Tongue (tissue), 3 donors: ENCODE measurements at places on chromosomes 16 and 17. TPM values are rescaled to one million over a fixed set of nuclear protein-coding genes. Genes with fewer than 3 reads are reported as not detected.

DNA sequence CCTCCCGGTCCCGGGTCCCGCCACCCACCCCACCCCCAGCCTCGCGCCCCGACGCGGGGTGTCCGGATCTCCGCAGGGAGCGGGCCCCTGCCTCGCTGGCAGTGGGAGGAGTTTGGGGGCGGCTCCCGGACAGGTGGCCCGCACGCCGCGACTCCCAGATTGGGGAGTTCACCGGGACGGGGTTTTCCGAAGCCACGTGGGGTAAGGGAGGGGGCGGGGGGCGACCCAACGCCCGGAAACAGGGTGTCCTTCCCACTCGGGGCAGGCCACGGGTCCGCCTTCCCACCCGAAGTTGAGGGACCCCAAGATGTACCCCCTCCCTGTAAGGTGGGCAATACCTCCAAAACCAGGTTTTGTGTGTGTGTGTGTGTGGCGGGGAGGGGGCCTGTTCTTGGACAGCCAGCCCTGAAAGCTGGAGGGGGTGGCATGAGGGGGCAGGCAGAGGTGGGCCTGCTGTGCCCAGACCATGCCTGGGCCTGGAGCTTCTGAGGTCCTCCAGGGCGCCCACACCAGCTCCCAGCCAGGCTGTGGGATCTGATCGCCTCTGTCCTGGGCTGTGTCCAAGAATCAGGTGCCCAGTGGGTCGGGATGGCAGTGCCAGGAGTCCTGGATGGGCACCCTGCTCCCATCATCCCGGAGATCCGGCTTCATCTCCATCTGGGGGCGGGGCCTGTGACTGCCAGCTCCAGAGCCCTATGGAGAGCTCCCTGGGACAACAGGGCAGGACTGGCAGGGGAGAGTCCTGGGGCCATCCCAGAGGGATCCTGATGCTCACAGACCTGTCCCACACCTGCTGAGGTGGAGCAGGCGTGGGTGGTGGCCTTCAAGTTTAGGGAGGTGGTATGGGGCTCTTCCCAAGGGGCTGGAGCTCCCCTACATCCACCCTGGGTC is 767 bp downstream of the SYNGR2 start:
- DNase-seq: peak; percentile 62

DNA sequence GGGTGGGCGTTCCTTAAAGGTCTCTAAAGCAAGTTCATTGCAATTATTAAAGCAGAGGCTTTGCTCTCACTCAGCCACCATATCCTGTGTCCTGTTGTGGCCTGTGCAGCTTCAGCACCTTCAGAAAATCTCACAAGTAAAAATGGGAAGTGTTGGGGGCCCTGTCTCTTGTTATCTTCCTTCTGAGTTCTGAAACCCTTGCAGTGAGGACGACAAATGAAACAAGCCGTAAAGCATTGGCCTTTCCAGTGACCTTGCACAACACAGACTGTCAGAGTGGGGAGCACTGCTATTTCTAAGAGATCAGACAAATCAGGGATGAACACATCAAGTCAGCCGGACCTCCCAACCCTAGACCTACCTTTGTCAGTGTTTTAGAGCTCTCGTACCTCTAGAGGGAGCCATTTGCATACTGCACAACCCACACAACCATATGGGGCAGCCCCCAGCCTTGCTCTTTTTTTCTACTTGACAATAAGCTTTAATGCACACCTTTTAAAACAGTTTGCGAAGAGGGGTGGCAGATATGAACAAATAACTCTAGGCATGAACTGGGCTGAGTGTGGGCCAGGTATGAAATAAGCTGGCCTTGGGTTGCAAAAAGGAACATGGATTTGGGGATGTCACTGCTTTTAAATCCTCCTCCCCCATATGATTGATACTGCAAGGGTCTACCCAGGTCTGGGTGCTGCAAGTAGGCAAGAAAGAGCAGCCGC is 89.8 kb downstream of the KATNIP start:
- peak; percentile 81 for DNase-seq

DNA sequence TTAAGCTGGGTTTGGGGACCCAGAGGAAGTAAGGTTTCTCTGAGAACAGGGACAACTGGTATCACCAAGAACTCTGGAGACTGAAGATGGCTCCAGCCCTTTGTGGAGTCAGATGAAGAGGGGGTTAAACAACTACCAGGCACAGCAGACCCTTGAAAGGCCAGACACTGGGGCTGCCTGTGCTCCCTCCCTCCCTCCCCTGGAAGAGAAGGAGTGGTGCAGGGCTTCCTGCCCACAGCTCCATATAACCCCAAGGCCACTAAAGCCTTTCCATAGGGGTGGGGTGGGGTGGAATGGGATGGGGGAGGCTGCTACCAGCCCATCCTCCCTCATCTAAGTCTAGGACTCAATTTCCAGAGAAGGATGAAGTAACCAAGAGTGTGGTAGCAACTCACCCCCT is 66.7 kb downstream of the CCDC182 start:
- DNase-seq: no peak

DNA sequence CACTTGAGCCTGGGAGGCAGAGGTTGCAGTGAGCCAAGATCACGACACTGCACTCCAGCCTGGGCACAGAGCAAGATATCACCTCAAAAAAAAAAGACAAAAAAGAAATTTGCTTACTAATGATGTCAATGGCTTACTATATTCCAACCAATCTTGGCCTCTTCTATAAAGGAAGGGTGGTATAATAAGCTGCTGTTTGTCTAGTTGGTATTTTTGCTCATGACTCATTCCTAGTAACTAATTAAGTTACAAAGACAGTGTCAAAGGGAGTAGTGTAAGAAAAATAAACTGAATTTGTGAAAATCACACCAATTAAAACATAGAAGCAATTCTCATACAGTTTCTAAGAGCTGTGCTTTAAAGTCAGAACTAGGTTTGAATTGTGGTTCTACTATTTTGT is 82.5 kb downstream of the NLK start:
- no peak for DNase-seq

GRCh38 chr17:14621826-14622614 is 321.1 kb downstream of the HS3ST3B1 start:
- no peak for DNase-seq

DNA sequence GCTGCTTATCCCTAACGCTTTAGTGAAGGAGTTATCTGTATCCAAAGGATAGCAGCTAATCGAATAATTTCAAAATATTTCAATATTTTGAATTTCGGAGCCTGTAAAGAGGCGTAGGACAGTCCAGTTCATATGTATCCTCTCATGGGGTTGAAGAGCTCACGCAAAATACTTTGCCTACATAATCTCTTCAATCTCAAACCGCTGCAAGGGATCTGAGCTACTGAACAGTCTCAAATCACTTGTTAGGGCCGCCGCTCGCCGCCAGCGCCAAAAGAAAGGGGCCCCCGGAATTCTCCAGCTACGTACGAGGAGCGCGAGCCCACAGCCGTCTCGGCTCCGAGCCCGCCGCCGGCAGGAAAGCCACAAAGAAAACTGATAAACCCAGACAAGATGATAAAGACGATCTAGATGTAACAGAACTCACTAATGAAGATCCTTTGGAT is 601 bp upstream of the RFWD3 start:
- peak; percentile 62 for DNase-seq

The BEAN1 gene
- total RNA-seq: not detected

DNA sequence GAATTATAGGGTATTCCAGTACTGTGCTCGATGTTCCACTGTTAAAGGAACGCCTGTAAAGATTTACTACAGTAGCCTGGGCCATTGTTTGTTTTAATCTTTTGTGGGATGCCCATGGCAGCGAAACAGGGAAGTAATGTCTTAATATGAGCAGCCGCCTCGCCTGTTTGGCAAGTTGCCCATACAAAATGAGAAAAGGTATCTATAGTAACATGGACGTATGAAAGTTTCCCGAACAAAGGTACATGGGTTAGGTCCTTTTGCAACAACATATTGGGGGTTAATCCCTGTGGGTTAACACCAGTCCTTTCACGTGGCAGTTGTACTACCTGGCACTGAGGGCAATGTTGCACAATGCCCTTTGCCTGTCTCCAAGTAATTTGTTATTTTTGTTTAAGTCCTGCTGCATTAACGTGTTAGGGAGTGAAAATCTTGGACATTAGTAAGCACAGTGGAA is 21.1 kb upstream of the TMC5 start:
- DNase-seq: peak; percentile 42

The MYO18A gene
- total RNA-seq: 236 TPM

The SPNS2 gene
- total RNA-seq: 19.9 TPM

DNA sequence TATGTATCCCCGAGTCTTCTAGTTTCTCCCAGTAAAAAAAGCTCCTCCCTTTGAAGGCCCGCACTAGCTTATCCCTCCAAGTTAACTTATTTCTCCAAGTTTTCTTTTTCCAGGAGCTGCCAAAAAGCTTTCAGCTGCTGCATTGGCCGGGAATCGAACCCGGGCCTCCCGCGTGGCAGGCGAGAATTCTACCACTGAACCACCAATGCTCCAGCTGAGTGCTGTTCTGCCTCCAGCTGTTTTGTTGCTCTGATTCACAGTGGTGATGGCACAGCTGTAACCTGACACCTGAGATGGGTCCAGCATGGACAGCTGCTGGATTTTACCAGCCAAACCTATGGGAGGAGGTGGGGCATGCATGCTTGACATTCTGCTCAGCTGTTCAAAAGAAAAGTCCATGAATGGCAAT is 22.1 kb downstream of the VAC14 start:
- DNase-seq: peak; percentile 97

DNA sequence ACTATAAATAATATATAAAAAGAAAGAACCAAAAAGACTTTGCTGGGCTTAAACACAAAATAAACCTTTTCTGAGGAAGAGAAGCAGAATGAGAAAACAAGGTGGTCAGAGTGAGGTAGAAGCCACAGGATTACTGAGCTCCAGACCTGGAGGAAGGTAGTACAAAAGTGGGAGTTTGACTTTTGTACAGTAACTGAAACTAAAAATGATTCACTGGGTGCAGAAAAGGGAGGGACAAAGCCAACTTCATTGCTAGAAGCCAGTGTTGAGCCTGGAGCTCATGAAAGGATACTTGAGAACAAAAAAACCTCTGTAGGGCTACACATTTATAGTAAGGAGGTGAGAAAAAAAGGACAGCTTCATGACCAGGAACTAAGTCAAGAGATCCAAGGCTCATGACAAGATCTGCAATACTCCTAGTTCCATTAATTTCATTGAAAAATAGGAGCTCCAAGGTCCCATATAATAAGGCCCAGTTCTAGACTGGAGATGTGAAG is 45.5 kb downstream of the PKD1L3 start:
- DNase-seq: no peak

DNA sequence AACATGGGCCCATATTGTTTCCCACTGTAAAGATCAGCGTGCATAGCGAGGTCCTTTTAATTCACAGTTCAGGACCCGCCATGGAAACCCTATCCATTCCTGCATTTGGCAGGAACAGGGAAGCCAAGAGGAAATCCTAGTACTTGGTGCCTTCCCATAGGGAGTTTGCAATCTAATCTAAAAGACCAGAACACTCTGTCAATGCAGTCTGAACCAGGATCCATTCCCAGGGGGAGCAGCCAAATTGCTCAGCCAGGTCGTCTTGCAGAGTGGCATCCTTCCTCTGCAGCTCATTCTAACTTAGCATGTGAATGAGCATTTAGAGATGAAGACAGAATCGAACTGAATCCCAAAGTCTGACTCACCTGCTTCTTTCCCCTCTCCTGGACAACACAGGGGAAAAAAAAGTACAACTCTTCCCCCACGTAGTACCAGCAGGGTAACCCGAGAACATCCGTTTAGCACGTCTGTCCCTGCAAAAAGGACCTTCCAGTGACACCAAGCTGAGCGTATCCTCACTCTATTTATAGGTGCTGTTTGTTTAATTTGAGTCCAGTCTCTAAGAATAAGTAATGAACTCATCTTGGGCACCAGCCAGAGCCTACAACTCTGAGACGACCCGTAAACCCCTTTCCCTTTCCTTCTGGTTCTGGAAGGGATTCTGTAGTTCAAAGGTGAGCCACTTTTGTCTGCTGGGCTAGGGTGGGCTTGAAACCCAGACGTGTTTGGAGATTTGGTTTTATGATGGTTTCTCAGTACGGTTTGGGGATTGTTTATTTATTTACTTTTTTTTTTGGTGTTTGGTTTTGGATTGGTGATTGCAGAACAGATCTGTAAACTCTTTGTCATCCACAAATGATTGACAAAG is 74.5 kb downstream of the ERCC4 start:
- DNase-seq: peak; percentile 73

DNA sequence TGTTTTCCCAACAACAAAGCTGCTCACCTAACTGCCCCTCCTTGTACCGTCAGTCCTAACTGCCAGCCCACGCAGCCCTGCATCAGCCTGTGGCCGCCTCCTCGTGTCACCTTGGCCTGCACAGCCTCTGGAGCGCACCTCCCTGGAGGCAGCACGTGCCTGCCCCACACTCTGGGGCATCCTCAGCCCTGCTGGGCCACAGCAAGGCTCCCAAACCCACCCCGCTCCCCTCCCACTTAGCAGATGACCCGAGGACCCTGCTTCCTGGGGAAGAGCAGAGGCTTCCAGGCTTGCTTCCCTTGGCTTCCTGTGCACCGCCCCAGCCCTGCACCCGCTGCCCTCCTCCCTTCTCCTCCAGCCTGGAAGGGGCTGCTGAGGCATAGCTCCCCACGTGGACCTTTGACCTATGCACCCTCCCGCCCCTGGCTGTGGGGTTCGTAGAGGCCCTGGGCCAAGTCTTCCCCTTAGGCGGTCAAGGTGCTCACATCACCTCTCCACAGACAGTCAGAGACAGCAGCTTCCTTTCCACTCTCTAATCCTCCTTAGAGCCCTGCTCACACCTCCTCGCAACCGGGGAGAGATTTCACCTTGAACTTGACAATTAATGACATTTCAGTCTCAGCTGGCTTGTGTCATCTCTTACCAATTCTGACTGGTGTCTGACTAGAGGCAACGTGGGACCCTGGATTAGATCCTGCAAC is 115.0 kb downstream of the MGAT5B start:
- DNase-seq: no peak

The ZPBP2 gene
- not detected for total RNA-seq

The CES5A gene
- total RNA-seq: not detected

- DNase-seq: no peak
Measured at GRCh38 chr17:8474826-8475225, 39.1 kb downstream of the NDEL1 start.

The NGFR gene
- 59.2 TPM for total RNA-seq

The TBC1D28 gene
- total RNA-seq: not detected

GRCh38 chr16:22915003-22915402 is 101.0 kb downstream of the HS3ST2 start:
- no peak for DNase-seq

The NAGPA gene
- total RNA-seq: 4.4 TPM

- no peak for DNase-seq
Measured at GRCh38 chr17:37458805-37459204, 30.9 kb upstream of the DUSP14 start.

- no peak for DNase-seq
Measured at GRCh38 chr16:49630783-49631182, 225.1 kb downstream of the ZNF423 start.

GRCh38 chr17:66562119-66562518 is 259.7 kb downstream of the PRKCA start:
- no peak for DNase-seq
